ENCODE measurements at places on chromosomes 12 and 14.

- DNase-seq, result no peak
Measured at GRCh38 chr14:64645220-64645892, 58.9 kb upstream of the PLEKHG3 start.

GRCh38 chr12:114628199-114628598, 55.8 kb downstream of the TBX3 start:
- DNase-seq, result no peak

DNA sequence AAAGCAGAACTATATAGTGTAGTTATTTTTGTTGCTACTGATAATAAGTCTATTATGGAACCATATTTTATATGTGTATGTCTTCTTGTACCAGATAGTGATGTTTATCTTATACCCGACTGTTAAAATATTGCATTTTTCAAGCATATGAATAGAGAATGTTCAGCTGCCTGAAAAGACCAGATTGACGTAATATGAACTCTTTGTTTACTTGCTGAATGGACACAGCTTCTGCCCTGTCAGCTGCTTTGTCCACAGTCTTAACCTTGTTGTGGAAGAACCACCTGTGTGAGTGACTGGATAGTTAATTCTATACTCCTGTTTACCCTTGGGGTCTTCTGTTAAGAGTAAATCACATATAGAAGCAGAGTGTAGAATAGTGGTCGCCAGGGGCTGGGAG, 109.3 kb downstream of the LGR5 start:
- DNase-seq, result no peak

GRCh38 chr14:55120571-55121495, 8.2 kb upstream of the LGALS3 start:
- no peak for DNase-seq

DNA sequence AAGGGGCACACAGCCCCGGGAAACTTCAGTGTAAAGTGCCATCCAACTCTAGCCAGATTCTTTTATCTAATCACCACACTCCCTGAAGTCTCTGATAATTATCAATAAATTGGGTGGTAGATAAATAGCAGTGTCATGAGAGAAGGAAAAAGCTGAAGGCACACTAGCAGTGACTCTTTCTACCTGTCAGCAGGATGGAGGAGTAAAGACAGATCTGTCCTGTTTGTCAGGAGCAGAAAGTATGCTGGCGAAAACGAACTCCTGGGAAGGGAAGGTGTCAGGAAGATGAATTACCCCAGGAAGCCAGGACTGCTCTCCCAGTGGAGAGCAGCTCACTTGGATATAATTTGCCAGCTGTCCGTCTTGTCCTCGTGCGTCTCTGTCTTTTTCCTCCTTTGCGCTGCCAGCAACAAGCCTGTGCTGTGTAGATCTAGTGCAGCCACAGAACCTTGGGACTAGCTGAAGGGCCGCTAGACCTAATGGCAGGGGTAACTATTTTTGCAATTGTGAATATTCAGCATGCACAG, 981.9 kb downstream of the DIO2 start:
- no peak for DNase-seq

DNA sequence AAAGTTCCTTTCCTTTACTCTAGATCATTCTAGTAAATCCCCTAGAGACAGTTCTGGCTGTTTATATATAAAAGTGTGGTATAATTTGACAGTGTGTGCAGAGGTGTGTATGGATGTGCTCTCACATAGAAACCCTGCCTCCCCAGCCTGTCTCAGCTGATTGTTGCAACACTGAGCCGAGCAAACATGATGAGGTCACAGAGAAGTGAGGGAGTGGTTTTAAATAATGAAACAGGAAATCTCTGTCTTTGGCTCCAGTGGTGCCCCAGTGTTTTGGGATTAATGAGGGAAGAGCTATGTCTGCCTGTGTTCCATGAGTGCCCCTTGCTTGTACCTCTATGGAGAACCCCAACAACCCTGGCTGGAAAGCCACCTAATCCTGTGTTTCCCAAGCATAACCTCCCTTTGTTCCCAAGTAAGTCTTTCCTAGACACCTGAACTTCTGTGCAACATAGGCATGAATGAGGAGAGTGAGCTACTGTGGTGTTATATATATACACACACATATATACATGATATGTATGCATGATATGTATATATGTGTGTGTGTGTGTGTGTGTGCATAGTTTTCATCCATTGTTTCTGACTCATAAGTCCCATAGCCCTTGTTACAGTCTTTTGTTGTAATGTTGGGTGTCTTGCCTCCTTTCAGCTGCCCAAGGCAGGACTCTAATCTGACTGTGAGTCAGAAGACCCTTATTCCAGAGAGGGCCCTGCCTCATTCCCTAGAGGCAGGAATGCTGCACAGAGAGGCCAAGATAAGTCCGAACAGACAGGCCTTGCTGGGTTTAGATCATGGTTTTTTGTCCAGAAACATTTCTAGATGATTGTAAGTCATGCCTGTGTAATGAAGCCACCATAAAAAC, 18.0 kb downstream of the TRAF3 start:
- no peak for DNase-seq

DNA sequence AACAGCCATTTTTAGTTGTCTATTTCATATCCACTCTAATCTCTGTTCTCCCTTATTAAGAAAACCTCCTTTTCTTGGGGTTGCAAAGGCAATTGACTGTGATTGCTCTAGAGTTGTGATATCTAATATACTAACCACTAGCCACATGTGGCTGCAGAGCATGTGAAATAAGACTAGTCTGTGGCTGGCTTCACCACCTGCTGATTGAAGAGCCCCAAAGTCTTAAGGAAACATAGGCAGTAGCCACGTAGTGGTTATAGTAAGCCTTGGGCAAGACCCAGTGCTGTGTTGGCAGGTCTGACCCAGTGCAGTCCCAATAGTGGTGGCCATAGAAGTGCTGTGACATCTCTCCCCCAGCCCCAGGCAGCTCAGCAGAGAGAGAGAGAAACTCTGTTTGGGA, 28.4 kb upstream of the ATP2B1 start:
- no peak for DNase-seq

DNA sequence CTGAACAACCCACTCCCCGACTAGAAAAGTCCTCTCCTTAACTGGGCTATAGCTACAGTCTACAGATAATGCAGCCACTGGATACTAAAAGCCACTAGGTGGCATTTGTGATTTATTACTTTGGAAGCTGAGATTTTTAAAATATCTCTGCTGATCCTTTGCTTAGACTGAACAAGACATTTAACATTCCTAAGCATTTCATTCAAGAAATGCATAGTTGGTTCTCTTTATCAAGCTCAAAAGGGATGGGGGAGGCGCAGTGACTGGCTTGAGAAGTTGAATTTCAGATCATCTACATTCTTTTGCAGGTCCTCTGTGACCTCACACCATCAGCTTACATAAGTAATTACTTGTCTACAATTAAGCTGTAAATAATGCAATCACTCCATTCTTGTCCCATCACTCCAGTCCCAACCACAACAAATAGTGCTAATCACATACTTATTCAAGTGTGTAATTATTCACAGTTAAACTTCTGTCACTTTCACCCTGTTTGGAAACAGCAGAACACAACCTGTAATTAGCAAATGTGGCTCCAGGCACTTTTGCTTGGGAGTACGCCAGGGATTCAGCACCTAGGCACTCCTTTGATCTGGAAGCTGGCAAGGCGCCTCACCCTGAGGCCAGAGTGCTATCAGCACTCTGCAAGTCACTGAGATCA, 203.6 kb downstream of the NOVA1 start:
- no peak for DNase-seq

DNA sequence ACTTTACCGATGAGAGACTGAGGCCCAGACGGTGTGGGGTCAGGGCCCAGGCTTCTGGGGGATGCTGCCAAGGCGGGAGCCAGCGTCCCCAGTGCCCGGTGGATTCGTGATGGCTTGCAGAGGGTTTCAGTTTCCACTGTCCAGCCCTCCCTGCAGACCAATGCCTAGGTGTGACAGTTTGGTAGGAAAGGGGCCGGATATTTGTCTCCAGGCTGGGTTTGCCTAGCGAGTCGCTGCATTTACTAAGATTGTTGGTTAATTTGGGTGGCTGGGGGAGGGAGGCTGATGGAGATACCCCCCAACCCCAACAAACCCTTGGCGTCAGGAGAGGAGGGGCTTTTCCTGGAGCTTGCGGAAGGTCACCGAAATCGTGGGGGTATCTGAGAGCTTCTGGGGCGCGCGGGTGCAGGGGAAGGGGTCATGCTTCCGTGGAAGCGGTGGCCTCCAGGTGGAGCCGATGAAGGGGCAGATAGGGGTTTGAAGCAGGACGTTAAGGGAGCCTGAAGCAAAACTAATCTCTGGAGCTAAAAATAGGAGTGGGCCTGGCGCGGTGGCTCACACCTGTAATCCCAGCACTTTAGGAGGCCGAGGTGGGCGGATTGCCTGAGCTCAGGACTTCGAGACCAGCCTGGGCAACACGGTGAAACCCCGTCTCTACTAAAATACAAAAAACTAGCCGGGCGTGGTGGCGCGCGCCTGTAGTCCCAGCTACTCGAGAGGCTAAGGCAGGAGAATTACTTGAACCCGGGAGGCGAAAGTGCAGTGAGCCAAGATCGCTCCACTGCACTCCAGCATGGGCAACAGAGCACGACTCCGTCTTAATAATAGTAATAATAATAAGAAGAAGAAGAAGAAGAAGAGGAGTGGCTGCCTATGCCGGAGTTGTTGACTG, 1.1 kb upstream of the CDC42BPB start:
- no peak for DNase-seq

DNA sequence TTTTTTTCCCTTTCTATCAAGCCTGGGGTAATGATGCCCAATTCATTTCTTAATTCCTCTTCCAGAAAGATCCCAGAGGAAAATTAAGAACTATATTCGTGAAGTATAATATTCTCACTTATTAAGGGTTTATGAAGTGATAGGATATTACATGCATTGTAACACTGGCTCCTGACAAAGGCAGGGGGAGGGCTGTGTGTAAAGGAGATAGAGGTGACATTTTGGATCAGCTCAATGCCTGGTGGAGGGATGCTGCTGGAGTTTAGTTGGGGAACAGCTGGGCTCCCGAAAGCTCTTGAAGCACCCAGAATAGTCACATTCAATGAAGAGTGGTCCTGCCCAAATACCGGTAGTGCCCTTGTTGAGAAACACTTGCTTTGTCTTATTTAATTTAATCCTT, 774 bp downstream of the SERPINA11 start:
- DNase-seq, result no peak

- DNase-seq, result no peak
Measured at GRCh38 chr14:29223947-29224346, 457.4 kb downstream of the FOXG1 start.

DNA sequence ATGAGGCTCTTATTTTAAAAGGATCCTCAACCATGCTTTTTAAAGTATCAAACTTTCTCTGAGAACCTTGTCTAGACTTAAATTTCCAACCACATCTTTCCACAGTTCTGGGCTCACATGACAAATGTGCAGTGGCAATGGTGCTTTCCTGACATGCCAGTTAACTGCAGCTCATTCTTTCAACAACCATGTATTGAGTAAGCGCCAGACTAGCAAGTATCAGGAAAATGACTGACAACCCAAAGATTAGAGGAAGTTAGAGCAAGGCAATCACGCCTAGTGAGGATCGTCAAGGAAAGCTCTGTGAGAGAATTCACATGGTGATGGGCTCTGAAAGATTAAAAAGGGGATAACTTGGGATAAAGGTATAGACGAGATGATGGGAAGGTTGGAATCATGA, 35.8 kb downstream of the FLVCR2 start:
- no peak for DNase-seq

GRCh38 chr14:101559624-101560533, 1.4 kb upstream of the DIO3 start:
- DNase-seq, result no peak

DNA sequence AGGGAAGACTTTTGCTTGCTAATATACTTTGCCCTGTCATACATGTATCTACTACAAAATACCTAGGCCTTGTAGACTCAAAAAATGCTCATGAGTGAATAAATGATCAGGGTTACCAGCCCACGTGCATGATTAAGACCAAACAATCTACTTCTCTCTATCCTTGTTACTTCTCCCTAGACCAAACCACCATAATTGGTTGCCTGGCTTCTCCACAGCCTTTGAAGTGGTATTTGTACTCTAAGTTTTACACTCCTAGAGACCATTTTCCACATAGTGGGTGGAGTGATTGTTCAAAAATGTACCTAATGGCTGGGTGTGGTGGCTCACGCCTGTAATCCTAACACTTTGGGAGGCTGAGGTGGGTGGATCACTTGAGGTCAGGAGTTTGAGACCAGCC, 14.1 kb upstream of the RPS6KL1 start:
- no peak for DNase-seq

- no peak for DNase-seq
Measured at GRCh38 chr14:103545915-103546651, 16.4 kb downstream of the BAG5 start.

GRCh38 chr12:13104409-13104808, 942 bp upstream of the GSG1 start:
- no peak for DNase-seq

DNA sequence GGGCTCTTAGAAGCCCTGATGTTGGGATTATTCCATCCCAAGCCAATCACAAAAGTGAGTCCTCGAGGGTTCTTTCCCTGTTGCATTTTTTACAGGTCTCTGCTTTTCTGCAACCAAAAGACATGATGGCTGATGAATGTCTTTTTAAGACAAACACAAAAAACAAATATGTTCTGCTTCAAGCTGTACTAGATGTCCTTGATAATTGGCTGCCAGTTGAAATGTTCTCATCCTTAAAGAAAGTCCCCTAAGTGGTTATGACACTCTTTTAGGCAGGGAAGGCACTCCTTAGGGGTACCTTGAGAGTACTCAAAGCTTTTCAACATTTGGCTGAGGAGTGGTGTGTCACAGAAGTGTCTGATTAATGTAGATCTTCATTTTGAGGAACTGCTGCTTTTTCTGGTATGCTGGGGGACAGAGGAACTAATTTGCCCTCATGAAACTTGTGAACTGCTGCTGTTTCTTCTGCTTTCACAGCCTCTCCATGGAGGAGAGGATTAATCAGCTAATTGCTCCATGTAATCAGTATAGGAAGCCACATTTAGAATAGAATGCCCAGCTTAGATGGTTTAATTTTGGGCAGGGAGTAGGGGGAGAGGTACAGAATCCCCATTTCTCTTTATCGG, 22.8 kb upstream of the IGF1 start:
- DNase-seq, result no peak

DNA sequence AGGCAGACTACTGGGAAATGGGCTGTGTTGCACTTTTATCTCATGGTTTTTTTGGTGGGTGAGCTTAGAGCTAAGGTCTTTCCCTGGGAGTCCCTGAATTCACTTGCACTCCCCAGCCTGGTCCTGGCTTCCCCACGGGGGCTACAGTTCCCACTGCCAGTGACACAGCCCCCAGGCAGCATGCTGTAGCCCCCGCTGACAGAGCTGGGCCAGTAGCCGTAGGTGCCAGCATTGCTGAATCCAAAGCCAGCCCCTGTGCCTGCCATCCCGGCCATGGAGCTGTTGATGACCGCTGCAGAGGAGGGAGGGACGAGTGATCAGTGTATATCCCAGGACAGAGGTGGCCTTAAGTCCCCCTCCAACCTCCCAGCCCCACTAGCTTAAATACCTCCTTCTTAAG, 6.9 kb upstream of the KRT72 start:
- no peak for DNase-seq

DNA sequence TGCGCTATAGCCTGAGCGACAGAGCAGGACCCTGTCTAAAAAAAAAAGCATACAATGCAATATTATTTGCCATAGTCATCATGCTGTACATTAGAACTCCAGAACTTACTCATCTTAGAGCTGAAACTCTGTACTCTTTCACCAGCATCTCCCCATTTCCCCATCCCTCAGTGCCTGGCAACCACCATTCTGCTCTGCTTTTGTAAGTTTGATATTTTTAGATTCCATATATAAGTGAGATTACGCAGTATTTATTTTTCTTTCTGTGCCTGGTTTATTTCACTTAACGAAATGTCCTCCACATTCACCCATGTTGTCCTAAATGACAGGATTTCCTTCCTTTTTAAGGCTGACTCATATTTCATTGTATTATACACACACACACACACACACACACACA, 121.8 kb downstream of the BBS10 start:
- DNase-seq, result no peak

All from activated CD4-positive, CD25-positive, alpha-beta regulatory T cell (primary cell).